ENCODE measurements at places on chromosomes 2 and 18.

- no peak for DNase-seq
Observed at GRCh38 chr18:78158943-78159342, 820.7 kb upstream of the SALL3 start.

- no peak for DNase-seq
Observed at GRCh38 chr2:137221797-137222492, 456.6 kb downstream of the THSD7B start.

- no peak for DNase-seq
Observed at GRCh38 chr2:54396107-54396506, 60.0 kb upstream of the SPTBN1 start.

- DNase-seq = no peak
Observed at GRCh38 chr2:64742678-64743077, 89.0 kb upstream of the SERTAD2 start.

DNA sequence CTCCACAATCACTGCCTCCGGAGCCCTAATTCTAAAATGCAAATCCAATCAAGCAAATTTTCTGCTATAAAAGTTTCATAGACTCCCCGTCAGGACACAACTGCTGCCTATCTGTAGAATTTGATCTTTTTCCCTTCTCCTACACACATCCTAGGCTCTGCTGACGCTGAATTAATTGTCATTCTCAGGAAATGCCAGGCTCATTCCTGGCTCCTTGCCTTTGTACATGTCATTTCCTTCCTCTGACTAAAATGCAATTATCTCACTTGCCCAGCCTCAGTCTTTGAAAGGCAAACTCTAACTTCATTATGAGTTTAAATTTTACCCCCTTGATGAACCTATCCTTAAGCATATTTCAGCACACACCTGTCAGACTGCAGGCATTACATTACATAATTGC is 844.9 kb upstream of the CRIM1 start:
- no peak for DNase-seq

GRCh38 chr2:171893196-171893823 is 734 bp downstream of the SLC25A12 start:
- no peak for DNase-seq

DNA sequence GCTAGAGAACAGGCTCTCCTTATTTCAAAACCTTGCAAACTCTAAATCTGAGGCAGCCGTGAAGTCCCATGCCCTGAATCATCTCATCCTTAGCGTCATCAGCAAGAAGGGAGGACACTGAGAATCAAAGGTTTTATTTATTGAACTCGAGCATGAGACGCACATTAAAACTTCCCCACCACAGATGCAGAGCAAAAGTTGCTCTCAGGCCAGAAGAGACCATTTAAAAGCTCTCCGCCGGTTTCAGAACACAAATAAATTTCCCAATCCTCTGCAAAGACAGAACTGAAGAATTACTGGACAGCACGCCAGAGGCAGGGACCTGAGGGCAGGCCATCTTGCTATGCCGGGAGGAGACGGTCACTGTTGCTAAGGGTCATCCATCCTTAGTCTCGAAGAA is 1.3 kb downstream of the AMMECR1L start:
- no peak for DNase-seq

DNA sequence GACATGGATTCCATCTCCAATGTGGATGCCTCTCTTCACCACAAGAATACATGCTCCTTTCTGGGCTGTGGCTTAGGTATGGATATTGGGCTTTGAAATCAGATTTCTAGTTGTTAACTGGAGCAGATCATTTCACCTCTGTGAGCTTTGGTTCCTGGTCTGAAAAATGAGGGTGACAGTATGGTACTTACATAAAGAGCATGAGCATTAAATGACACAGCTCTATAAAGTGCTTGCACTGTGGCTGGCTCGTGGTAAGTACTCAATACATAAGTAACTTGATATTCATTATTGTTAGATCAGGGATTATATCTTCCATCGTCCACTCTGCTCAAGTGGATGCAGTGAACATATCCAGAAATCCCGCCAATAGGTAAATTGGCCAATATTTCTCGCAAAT is 33.4 kb downstream of the ARHGAP25 start:
- DNase-seq = no peak

DNA sequence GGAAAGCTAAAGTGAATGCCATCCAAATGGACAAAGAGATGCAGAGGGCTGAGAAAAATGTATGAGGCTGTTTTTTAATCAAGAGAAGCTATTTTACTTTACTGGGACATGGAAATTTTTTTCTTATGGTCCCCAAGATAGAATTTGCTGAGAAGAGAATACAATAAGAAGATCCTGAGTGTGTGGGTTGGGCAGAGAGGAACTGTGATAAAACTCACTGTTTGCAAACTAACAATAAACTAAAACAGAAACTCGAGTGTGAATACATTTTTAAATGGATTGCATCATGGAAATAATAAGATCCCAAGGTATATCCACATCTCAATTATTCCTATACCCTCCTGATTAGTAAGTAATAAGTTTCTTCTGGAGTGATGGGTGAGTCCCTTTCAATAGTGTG is 4.4 kb downstream of the NEB start:
- no peak for DNase-seq

GRCh38 chr2:177123048-177123447 is 89.5 kb upstream of the HNRNPA3 start:
- no peak for DNase-seq

DNA sequence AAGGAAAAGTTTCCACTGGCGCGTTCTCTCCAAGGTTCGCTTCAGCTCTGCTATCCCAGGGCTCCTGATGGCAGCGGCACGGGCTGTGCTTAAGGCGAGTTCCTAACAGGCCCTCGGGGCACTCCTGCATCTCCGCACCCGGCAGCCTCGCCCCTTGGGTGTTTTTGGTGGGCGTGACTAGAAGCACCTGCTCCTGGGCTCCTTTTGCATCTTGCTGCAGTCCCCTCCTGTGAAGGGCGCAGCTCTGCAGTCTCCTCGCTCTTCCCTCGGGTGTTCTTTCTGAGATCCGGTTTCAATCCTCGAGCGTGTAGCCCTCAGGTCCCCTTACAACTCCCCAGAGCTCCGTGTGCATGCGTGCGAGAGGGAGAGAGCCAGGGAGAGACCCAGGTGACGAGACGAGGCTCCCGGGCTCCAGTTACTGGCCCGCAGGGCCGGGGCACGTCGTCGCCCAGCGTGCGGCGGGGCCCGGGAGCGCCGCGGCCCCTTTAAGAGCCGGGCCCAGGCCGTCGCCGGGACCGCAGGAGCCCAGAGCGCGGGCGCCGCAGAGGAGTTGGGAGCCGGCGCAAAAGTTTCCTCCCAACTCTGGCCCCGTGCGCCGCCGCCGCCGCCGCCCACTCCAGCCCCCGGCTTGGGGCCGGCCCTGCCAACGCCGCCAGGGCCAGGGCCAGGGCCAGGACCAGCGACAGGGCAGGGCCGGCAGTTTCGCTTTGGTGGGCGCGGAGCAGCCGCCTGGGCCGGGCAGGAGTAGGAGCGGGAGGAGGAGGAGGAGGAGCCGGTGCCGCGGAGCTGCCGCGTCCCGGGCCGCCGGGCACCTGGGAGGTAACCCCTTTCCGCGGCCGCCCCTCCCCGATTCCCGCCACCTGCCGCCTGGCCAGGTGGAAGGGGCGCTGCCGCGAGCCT is at the start of gene PARD3B:
PARD3B (plus strand) TSS at position 515 of the 900 bp plus-strand sequence. CDS start 525 bp downstream, outside the sequence.
- peak; percentile 74 for DNase-seq

- DNase-seq = no peak
Observed at GRCh38 chr2:134532537-134532936, 186.3 kb downstream of the TMEM163 start.

DNA sequence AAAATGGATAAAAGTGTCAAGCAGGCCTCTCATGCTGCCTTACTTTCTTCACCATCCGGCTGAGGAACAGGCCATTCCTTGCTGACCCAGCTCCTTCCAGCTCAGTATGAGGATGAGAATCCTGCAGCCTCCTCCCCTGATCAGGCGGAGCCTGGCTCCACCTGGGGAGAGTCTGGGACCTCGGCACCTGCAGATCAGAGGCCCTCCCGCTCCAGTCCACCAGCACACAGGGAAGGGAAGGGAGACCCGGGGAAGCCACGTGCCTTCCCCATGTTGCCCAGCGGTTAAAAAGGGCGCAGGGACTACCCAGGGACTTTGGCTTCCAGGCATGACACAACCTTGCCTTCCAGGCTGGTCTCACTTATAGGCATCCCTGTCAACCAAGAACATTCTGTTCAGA is 172.0 kb downstream of the NDUFA10 start:
- DNase-seq = no peak

- DNase-seq = no peak
Observed at GRCh38 chr18:7605705-7606104, 38.6 kb downstream of the PTPRM start.

- no peak for DNase-seq
Observed at GRCh38 chr2:45002686-45003085, 6.6 kb downstream of the SIX2 start.

DNA sequence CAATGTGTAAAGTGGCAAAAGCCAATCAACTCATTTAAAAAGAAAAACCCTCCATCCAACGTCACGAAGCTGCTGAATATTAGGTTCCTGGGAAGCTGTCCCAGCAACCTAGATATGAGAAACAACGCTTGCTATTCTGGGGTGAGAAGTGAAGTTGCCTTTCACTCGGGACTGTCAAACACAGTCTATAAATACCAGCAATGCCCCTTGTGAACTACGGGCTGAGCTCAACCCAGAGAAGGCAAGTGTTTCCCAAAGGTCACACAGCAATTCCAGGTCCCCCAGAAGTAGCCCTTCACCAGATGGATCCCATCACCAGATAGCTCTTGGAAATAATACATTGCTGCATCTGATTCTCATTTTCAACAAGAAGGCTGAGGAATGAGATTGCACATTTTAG is 67.9 kb downstream of the BCL11A start:
- no peak for DNase-seq

GRCh38 chr18:67665266-67665665 is 148.7 kb upstream of the DSEL start:
- no peak for DNase-seq

GRCh38 chr18:44409071-44409470 is 271.6 kb upstream of the SETBP1 start:
- no peak for DNase-seq

- no peak for DNase-seq
Observed at GRCh38 chr18:61724532-61724931, 168.3 kb downstream of the RNF152 start.
